ENCODE measurements at places on chromosomes 6 and 20.
A peak's percentile ranks its signal among the peaks of the same experiment; 100 is the strongest.

DNA sequence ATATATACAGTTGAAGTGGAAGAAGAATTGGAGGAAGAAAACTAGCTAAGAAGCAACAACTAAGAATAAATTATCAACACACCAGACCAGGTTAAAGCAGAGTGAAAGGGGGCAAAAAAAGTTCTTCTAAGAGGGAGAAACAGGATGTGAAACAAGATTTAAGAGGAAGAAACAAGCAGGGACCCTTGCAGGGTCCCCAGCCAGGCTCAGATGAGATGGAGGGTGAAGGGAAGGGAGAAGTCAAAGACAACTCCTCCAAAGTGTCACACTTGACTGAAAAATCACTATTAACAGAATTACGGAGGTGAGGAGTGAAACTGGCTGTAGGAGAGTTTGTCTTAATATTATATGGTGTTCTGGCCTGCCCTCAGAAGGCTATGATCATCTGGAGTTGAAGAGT, 65.4 kb downstream of the MTFR2 start:
- DNase-seq, result no peak

GRCh38 chr6:26415791-26416190, 13.7 kb downstream of the BTN3A1 start:
- DNase-seq, result no peak

DNA sequence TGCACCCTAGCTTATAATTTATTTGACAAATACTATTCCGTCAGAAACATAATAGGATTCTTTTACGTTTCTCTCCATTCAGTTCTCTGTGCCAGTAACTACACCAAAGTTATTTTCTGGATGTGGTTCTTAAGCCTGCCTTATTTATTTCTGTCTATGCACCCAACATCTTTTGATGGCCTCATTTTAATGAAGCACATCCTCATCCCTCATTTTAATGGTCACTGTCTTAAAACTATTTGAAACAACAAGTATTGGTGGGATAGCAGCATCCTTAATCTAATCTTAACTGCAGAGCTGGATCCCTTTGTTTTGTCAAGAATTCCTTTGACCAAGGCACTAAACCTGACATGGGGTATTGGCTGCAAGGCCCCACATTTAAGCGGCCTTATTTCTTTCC, 11.0 kb downstream of the FAM135A start:
- no peak for DNase-seq

- DNase-seq, result no peak
Observed at GRCh38 chr6:136739501-136739900, 52.8 kb downstream of the MAP3K5 start.

DNA sequence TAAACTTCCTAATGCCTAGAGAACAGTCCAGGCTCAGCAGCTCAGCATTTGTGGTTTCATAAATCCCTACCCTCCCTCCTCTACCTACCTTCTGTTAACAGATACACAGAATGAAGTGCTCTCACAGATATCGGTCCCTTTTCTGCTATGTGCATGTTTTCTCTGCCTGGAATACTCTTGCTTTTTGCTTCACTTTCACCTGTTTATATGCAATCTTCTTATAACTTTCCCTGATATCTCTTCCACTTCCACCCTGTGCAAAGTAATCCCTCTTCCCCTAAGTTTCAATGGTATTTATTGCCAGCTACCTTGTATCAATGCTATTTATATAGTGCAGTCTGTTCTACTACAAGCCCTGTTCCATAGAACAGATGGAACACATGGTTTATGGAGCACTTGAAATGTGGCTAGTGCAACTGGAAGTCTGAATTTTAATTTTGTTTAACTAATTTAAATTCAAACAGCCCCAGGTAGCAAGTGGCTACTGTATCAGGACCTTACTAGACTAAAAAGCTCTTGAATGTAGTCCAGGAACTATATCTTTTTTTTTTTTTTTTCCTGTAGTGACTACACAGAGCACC, 3.1 kb upstream of the TAB2 start:
- no peak for DNase-seq

- DNase-seq, result no peak
Observed at GRCh38 chr20:1327241-1327653, 1.7 kb downstream of the SDCBP2 start.

GRCh38 chr6:38057994-38058393, 238.5 kb downstream of the ZFAND3 start:
- no peak for DNase-seq

GRCh38 chr6:137013738-137014602, 30.8 kb downstream of the IL20RA start:
- DNase-seq, result no peak

DNA sequence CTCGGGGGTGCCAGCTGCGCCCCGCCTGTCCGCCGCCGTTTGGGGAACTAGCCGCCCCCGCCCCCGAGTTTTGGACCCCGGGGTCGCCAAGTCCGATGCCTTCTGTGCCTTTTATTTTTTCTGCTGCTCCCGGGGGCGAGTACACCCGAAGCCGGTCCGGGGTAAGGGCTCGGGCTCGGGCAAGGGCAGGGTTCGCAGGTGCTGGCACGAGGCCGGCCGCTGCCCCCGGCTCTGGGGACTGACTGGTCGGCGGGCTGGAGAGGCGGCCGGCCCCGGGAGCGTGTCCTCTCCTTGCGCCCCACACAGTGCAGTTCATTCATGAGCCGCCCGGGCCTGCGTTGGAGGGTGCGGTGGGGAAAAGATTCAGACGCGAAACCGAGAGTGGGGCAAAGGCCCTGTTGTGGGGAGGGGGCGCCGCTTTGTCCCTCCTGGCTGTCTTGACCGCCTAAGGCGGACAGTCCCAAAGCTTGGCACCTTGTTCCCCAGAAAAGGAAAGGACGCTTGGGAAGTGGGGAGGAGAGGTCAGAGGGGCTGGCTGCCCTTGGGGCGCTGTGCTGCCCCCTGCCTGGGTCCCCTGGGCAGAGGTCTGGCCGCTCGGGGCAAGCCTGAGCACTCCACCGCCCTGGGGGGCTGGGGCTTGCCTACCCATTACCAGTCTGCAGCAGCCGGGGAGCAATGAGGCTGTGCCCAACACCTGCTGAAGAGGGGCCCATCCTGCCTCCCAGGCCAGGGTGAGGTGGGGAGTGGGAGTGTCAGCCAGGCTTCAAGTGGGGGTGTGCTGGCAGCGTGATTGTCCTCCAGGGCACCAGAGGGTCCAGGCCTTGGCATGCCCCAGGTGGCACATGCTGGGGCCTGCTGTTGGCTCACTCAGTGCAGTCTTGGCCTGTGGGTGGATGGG, 915 bp downstream of the TMEM63B start:
- peak; percentile 53 for DNase-seq

GRCh38 chr6:41545247-41545702, 906 bp upstream of the FOXP4 start:
- DNase-seq, result no peak

- peak; percentile 40 for DNase-seq
Observed at GRCh38 chr6:26123675-26123946, 36.4 kb downstream of the HFE start.

DNA sequence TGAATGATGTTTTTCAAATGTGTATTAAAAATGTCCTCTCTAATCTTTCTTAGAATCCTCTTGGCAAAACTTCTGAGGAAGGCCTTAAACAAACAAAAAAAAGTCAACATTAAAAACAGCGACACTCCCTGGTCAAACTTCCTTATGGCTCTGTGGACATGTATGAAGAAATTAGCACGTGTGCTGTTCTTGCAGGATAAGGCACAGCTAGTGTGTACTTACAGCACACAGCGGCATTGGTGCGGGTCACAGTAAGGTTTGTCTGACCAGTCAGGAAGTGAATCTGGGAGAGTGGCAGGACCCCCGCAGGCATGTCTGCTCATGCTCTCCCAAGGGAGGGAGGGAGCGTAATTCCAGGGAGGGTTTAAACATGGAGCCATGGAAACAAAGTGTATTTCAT, 38.8 kb downstream of the SLC22A1 start:
- no peak for DNase-seq

DNA sequence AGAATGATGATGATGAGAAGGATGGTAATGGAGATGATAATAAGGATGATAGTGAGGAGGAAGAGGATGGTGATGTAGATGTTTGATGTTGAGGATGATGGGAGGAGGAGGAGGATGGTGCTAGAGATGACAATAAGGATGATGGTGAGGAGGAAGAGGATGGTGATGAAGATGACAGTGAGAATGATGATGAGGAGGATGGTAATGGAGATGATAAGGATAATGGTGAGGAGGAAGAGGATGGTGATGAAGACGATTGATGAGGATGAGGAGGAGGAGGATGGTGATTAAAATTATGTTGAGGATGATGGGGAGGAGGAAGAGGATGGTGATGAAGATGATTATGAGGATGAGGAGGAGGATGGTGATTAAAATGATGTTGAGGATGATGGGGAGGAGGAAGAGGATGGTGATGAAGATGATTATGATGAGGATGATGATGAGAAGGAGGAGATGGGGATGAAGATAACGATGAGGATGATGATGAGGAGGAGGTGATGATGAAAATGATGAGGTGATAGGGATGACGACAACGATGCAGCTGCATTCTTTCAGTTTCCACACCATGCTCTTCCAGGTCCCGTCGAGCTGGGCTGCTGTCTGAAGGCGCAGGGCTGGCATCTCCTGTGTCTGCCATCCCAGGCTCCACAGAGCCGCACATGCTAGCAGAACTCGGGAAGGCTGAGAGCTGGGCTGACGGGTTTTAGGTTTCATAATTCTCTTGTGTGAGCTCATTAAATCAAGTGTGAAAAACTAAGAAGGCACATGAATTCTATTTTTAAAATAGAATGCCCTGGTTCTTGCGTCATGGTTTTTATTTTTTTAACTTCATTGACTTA, 274.9 kb downstream of the SMOC2 start:
- DNase-seq, result no peak

GRCh38 chr6:158536891-158537798, 22.7 kb upstream of the TMEM181 start:
- DNase-seq, result peak; percentile 33

GRCh38 chr20:50129662-50130355, 16.9 kb upstream of the UBE2V1 start:
- DNase-seq, result no peak

DNA sequence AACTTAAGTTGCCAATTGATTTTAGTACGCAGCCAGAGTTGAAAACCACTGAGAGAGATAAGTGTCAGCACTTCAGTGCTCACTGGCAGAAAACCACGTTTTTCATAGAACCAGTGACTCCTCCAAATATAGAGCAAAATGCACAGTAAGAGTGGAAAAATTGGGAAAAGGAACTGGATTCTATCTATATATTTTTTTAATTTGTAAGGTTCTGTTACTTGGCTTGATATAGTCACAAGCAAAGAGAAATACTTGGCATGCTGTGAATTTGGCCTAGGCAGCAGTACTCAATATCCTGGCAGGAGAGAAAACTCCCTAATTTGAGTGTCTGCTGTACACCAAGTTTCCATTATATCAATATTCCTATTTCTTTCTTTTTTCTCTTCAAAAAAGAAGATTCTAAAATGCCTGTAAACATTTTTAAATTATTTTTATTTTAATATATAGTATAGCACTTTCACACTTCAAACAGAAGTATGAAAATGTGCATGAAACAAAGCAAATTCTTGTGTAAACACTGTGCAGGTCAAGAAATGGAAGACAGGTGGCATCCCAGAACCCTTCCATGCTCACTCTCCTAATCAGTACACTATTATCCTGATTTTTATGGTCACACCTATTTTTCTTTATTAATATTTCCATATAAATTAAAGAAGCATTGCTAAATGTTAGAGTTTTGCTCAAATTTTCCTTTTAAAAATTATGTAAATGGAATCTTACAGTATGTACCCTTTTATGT, 561.8 kb upstream of the RNF217 start:
- no peak for DNase-seq

GRCh38 chr6:35296931-35297600, 552 bp upstream of the DEF6 start:
- DNase-seq, result no peak

GRCh38 chr20:12072954-12073264, 155.2 kb downstream of the BTBD3 start:
- no peak for DNase-seq

DNA sequence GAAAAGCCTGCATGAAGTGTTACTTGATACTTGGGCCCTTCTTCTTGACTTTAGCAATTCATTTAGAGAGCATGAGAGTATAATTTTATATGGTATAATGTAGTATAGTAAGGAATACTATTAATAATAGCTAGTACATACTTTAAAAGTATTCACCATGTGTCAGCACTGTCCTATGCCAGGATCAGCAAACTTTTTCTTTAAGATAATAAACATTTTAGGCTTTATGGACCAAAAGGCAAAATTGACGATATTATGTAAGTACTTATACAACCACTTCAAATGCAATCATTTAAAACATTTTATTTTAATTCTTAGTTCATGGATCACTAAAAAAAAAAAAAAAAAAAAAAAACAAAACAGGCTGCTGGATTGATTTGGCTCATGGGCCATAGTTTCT, 163.9 kb downstream of the IBTK start:
- no peak for DNase-seq

- DNase-seq, result no peak
Observed at GRCh38 chr6:168313431-168314011, 6.1 kb downstream of the DACT2 start.

GRCh38 chr6:22053391-22053997, 243.3 kb downstream of the PRL start:
- no peak for DNase-seq

All from mesothelial cell of epicardium (in vitro differentiated cells).